ENCODE measurements at places on chromosomes 13 and 19.

DNA sequence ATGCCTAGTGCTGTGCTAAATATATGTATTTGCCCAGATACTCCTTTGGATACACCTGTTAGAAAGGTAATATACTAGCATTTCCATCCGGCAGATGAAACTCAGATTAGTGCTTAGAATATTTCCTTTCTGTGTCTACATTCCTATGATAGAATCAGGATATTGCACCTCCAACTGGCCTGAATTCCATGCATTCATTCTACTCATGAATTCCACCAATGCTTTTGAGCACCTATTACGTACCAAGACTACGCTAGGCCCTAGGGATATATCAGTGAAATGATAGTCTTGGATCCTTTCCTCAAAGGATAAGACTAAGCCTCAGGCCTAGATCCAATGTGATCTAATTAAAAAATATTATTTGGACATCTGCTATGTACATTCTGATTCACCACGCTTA lies 223.8 kb upstream of the SERP2 start:
- DNase-seq: no peak

- DNase-seq: no peak
Measured at GRCh38 chr13:69274231-69274630, 833.4 kb upstream of the ATXN8OS start.

DNA sequence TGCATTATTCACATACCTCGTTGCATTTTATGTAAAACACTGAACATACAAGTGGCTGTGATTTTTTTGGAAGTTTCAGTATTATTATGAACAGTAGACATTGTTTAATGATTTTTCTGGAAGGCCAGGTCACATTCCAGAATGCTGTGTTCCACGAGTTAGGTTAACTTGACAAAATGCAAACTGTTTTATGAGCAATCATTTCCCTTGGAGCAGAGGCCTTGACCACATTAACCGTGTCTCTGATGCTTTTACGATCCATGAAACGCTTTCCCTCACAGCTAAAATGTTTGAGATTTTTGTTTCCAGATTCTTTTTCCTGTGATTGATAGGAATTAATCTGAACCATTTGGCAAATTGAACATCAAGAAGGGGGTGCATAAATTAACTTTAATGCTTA lies 57.8 kb downstream of the MBNL2 start:
- no peak for DNase-seq

- no peak for DNase-seq
Measured at GRCh38 chr13:50914848-50915247, 5.3 kb downstream of the RNASEH2B start.

DNA sequence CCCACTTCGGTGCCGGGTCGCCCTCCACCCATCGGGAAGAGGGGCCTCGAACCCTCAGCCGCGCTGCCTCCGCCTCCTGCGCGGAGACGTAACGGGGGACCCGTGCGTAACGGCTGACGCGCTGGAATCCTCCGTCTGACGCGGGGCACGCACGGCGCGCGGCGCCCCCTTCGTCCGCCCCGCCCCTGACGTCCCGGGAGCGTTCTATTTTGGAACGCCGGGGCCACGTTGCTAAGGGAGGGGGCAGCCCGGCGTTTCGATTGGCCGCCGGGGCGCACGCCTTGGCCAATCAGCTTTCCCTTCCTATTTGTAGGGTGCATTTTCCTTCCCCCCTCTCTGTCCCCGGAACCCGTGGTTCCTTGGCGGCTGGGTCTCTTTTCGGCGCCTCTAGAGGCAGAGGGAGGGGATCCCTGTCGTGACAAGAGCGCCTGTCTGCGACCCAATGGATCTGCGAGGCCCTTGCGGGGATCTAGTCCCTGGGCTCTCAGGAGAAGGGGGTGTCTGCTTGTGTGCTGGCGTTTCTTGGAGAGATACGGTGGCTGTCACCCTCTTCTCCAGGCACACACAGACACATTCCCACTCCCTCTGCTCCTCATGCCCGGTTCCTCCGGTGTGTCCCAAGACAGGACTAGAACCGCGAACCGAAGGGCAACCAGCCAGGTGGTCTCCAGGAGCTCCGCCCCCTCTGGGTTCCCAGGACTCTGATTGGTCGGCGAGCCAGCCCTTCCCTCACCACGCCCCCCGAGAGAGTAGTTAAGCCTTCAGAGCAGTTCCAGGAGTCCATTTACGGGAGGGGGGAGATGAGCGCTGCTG lies 1.5 kb downstream of the FOSB start:
- DNase-seq: peak; percentile 96

Data from activated naive CD8-positive, alpha-beta T cell treated with anti-CD3 and anti-CD28 coated beads, Interleukin-2, amount 10 ng/mL, durations not matched to agents 7 days and 5 days (primary cell).